ENCODE measurements at places on chromosomes 6 and 20.
A peak's percentile ranks its signal among the peaks of the same experiment; 100 is the strongest.

DNA sequence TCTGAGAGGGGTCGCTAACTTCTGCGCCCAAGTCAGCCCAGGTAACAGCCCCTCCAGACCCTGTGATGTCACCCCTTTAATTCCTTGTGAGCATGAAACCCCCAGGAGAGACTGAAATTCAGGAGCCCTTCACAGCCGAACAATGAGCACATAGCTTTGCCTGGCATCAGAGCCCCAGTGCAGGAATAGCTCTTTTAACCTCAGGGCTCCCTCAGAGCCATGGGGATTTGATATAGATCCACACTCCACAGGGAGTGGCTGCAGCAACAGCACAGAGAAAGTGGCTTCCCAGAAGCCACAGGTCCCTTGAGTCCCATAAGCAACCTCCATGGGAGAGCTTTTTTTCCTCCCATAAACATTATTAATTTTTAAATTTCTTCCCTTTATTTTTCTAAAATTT lies 150.0 kb upstream of the MARCKS start:
- DNase-seq = peak; percentile 23

- DNase-seq = peak; percentile 25
Measured at GRCh38 chr6:4891141-4891540, 112.7 kb downstream of the RPP40 start.

GRCh38 chr6:69866770-69867638 lies 648 bp downstream of the COL19A1 start:
- DNase-seq = peak; percentile 79

GRCh38 chr20:63194007-63194796 lies 21.7 kb downstream of the YTHDF1 start:
- DNase-seq = no peak

DNA sequence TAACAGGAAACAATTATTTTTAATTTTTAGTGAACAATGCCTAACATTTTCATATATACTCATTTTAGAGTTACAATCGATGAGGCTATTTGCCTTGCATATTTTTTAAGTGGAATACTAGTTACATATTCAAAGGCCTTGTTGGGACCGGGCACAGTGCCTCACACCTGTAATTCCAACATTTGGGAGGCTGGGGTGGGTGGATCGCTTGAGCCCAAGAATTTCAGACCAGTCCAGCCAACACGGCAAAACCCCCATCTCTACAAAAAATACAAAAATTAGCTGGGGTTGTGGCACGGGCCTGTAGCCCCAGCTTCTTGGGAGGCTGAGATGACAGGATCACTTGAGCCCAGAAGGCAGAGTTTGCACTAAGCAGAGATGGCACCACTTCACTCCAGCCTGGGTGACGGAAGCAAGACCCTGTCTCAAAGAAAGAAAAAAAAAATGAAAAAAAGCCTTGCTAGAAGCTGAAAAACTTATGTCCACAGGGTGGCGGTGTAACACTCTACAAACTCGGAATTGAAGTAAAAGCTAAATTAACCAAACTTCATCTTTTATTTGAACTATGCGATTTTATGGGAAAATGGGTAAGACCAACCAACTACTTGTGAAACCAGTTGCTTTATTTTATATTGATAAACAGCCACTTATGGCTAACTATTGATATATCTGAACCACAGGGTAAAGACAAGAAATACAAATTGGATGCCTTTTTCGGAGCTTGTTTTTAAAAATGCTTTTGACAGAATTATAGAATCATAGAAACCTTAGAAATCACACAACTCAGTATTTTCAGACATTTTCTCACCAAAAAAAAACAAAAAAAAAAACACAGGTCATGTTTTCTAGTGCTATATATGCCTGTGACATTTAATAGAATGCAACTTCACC lies 24.1 kb upstream of the ROS1 start:
- DNase-seq = peak; percentile 79

DNA sequence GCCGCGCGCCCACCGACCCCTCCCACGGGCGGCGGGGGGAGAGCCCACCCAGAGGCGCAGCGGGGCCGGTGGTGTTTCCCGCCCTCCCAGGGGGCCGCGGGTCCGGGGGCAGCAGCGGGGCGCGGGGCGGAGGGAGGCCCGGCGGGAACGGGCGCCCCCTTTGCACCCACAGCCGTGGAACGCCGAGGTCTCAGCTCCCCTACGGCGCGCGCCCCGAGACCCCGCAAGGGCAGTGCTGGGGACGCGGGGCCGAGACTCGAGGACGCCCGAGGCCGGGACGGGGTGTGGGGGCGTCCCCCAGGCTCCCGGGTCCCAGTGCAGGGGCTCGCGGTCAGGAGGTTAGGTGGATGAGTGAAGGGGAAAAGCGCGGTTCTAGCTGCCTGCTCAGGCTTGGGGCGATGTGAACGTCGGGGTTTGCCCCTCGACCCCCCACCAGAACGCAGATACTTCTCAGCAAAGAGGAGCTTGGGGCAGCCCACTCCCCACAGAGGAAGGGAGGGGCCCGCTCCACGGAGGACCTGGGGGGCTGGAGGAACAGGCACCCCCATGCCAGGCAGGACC lies 65.5 kb upstream of the BHLHE23 start:
- no peak for DNase-seq

- DNase-seq = no peak
Measured at GRCh38 chr6:11493974-11494373, 43.6 kb upstream of the TMEM170B start.

DNA sequence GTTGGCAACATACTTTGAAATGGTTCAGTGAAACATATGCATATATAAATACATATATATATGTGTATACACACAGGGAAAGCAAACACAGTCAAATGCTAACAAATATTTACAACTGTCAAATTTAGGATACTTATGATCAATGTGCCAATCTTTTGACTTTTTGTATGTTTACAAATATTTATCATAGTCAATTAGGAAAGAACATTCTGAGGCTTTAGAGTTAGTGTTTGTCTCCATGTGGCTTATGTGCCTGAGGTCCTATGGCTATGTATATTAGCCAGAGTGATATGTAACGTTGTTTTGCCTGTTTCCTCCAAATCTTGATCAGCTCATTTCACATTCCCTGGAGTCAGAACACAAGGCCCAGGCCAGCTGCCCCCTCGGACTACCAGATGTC lies 126.5 kb upstream of the MAN1A1 start:
- DNase-seq = no peak

DNA sequence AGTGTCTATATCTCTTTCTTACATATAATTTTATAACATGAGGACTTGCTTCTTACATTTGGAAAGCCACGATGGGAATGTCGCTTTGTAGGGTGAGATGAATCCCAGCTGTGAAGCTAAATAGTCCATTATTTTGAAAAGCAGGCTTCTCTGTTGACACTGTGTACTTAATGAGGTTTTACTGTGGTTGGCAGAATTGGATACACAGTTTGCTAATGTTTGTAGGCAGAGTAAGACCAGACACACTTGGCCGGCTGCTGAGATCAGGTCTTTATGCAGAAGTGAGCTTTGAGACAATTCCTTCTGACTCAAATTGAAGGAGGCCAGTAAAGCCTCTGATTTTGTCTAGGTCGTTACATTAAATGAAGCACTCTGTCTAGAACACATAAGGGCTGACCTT lies 93.0 kb downstream of the NDUFAF5 start:
- DNase-seq = no peak

GRCh38 chr20:59977086-59977485 lies 18.9 kb downstream of the CDH26 start:
- DNase-seq = no peak

DNA sequence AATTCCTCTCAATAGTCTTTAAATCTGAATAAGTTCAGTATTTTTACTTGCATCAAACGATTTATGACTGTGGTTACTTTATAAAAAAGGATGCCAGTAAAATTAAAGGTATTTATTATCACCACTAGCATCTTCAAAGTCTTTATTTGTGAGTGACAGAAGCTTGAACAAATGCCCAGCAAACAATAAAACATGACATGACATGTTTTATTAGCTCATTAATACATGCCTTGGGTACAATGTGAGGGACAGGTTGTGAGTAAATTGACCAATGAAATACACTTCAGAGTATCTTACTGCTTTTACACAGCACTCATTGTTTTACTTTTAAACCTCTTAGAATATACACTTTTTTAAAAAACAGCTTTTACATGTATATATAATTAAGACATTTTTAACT lies 113.4 kb upstream of the BEND3 start:
- no peak for DNase-seq

- no peak for DNase-seq
Measured at GRCh38 chr20:23039136-23039875, 4.2 kb downstream of the SSTR4 start.

- DNase-seq = no peak
Measured at GRCh38 chr6:19664878-19665612, 172.1 kb upstream of the ID4 start.

DNA sequence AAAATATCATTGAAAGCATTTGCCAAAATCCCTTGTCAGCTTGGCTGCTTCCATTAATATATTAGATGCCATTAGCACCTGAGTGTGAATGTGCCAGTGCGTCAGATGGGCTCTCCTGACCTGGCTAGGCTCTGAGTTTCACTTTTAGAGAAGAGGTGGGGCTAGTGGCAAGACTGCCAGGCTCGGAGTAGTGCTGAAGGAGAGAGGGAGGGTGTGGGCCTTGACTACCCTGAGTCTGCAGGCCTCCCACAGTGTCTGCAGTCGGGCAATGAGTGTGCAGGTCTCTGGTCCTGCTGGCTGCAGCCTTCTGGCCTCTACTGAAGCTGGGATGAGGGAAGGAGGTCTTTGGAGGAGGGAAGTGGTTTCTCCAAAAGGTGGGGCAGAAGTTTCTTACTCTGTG lies 34.6 kb upstream of the PNPLA1 start:
- no peak for DNase-seq
